ENCODE measurements at places on chromosomes 6 and 20. TPM values are rescaled to one million over a fixed set of nuclear protein-coding genes. Genes with fewer than 3 reads are reported as not detected.

DNA sequence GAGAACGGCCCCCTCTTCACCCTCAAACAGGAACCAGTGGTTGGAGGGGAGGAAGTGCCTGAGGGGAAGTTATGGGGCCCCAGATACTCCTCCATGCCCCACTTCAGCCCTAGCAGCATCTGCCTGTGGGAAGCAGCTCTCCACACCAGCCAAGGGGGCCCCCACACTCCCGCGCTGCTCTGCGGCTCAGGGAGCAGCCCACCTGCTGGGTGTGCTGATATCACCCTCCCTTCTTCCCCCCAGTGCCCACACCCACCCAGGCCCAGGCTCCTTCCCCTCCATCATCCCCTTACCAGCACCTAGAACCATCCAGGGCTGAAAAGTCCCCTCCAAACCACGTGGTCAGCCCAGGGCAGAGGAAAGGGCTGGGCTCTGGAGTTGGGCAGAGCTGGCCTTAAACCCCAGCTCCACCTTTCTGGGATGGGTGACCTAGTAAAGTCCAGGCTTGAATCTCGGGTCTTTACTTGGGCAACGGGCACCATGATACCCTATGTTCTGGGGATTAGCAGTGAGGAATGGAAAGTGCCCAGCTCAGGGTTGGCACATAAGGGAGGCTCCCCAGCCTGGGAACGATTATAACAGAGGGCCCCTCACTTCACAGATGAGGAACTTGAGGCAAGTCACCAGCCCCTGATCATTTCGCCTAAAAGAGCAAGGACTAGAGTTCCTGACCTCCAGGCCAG is 663 bp downstream of the LST1 start:
- DNase-seq, result no peak

FAM162B gene
- 0.26 TPM for total RNA-seq

- DNase-seq, result no peak
Measured at GRCh38 chr6:23969344-23969743, 156.7 kb upstream of the NRSN1 start.

DNA sequence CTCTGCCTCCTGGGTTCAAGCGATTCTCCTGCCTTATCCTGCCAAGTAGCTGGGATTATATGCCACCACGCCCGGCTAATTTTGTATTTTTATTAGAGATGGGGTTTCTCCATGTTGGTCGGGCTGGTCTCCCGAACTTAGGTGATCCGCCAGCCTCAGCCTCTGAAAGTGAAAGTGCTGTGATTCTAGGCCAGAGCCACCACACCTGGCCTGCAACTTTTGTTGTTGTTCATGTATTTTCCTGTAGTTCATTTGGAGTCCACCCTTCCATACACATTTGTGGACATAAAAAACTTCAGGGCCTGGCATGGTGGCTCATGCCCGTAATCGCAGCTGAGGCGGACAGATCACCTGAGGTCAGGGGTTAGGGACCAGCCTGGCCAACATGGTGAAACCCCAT is 14.5 kb downstream of the HSPA1B start:
- DNase-seq, result no peak

GRCh38 chr6:82270881-82271635 is 23.5 kb upstream of the IBTK start:
- no peak for DNase-seq

Data from MG63 (cell line).